T follicular helper cell (primary cell): ENCODE measurements at places on chromosomes 7 and 10.

DNA sequence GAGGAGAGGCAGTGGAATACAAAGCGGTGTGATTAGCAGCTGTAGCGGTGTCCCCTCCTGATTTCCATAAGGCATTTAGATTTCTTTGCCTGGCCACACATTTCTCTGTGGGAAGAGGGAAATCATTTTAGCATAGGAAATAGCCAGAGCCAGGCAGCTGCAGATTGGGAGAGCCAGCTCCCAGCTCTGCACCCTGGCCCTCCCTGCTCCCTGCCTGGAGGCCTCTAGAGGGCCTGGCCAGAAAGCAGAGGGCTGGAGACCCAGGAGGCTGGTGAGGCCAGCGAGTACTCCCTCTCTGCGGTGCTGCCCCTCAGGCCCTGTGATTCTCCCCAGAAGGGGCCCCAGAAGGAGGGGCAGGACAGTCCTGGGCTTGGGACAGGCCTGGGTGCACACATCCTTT lies 85.7 kb downstream of the C10orf105 start:
- no peak for DNase-seq

- no peak for DNase-seq
Observed at GRCh38 chr7:55065511-55066229, 46.9 kb downstream of the EGFR start.

DNA sequence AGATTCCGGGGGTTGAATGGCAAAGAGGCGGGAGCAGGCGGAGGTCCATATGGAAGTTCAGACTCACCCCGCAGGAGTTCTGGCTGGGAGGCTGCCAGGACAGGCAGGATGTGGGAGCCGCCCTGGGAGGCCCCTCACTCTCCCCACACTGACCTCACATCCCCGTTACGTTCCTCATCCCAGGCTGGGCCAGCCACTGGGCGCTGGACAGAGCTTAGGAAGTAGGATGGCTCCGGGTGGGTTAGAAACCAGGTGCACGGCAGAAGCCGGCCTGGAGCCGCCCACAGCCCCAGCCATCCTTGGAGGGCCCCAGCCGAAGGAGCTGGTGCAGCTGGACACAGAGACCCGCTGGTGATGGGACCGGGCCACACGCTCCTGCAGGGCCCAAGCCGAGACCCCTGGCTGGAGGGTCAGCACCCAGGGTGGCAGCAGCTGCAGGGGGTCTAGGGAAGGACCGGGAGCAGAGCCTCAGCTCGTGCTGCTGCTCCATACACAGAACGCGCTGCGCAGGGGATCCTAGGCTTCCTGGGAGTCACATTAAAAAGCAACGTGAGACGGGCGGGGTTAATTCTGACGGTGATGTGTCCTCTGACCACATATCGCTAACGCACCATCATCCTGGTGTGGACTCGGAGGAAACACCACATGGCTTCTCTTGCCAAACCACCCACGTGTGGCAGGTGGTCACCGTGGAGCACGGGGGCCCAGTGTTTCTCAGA lies 98.6 kb upstream of the DIP2C start:
- DNase-seq, result no peak

GRCh38 chr10:42961796-42962109 lies 115.1 kb upstream of the RET start:
- DNase-seq, result no peak

- DNase-seq, result no peak
Observed at GRCh38 chr7:50462361-50462760, 12.2 kb upstream of the FIGNL1 start.

DNA sequence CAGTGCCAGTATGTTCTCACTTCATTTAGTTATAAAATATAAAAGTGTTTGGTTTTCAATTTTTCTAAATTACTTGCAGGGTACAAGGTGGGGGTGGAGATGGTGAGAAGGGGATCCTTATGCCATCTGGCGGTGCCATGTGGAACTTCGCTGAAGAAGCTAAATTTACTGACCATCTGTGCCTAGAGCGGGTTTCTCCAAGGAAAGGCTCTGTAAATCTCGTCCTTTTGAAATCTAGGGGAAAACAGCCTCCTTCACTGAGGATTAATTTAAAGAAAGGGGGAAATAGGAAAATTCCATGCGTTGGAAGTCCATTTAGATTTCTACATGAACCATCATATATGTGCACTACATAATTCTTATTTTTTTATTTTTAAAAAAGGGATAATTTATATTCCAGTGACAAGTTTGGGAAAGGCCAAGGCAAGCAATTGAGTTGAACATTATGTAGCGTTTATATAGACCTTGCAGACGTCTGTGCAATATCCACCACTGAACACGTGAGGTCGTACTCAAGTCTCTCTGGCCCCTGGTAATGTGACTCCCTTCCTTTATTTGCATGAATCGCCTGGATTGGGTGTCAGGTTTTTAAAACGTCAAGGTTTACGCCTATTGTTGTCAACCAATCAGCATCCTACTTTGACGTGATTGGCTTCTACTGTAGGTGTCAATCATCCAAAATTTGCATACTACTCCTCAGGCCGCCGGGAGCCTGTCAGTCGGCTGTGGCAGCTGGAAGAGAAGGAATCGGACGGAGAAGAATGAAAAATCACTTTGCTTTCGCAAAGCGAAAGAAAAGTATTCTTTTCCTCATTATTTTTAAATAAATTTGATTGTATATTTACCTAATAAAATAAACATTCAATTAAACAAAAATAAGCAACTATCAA lies 297.1 kb upstream of the NFE2L3 start:
- no peak for DNase-seq

- no peak for DNase-seq
Observed at GRCh38 chr7:132105096-132105495, 471.2 kb downstream of the PLXNA4 start.

GRCh38 chr10:124600051-124600880 lies 138.6 kb downstream of the LHPP start:
- DNase-seq, result no peak

DNA sequence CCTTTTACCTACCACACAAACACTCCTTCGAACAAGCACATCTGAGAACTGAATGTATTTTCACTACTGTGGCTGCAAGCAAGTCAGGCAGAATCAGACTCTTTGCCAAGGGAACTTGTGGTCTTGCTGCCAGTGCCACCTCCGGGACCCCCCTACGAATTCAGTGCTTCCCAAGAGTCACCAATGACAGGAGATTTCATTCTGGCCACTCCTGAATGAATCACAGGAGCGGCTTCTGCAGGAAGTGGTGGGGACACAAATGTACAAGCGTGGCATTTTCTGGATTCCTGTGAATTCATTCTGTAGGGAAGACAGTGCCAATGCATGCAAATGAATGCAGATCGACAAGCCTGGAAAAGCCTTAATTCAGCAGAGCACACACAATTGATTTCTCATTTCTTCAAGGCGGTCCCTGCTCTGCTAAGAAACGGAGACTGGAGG lies 161.2 kb downstream of the CAMK1D start:
- DNase-seq, result no peak

DNA sequence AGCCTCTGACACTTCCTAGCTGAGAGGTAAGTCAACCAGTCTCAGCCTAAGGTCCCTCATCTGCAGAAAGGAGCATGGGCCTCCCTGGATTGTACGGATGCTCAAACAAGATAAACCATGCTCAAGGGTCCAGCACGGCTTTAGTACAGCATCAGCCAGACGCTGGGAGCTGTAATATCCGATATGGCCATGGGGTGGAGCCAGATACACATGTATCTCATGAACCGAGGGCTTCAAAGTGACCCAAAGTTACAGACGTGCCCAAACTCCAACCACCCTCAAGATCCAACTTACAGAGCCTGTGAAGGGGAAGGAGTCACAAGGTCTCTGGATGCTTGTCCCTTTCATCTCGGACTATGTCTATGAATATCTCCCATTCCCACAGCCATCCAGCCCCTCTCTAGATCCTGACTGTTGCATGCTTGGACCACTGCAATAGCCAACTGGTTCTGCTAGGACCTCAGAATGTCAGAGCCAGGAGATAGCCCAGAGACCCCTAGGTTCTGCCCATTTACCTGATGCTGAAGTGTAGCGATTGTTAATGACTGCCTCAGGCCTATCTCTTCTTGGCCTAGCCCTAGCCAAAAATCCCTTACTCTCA lies 142.4 kb downstream of the SH3PXD2A start:
- peak; percentile 63 for DNase-seq

DNA sequence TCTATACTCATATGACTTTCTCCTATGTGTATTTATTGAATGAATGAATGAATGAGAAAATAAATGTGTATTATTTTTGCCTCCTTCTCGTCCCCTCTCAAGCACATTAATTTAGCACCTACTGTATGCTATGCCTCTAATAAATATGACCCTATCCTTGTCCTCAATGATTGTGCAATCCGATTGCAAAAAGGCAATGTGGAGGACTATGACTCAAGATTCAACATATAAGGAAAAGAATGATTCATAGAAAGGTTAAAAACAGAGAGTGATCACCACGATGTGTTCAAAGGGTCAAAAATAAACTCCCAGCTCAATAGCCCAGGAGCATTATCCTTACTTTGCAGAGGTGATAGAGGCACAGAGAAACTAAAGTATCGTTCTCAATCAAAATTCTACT lies 322.8 kb upstream of the SORCS1 start:
- no peak for DNase-seq

DNA sequence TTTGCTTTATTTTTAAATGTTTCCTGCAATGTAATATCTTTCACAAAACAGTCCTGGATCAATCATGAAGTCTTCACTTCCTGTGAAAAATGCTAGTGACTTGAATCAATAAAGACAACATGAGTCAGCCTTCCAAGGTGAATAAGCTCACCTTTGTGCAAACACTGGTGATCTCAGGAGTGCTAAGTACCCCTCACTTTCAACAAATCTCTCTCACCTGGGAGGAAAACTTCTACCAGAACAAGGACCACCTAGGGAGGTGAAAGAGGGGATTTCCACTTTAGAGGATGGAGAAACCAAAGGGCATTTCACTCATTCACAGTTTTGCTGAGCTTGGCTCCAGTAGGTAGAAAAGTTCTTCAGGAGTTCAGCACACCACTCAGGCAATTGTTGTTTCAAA lies 64.8 kb downstream of the CALD1 start:
- no peak for DNase-seq

DNA sequence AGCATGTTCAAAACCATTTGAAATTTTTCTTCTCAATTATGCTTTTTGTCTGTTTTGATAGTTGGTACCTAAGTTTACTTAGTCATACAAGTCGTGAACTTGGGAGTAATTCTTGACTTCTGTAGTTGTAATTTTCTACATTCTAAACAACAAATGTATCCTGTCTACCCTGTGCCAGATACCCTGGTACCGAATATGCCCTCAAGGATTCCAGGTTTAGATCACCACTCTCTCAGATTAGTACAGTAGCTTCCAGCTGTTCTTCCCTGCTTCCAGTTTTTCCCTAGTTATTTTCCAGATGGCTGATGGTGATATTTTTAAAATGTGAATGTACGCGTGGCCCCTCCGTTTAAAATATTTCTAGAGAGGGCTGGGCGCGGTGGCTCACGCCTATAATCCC lies 6.5 kb downstream of the STAM start:
- no peak for DNase-seq

DNA sequence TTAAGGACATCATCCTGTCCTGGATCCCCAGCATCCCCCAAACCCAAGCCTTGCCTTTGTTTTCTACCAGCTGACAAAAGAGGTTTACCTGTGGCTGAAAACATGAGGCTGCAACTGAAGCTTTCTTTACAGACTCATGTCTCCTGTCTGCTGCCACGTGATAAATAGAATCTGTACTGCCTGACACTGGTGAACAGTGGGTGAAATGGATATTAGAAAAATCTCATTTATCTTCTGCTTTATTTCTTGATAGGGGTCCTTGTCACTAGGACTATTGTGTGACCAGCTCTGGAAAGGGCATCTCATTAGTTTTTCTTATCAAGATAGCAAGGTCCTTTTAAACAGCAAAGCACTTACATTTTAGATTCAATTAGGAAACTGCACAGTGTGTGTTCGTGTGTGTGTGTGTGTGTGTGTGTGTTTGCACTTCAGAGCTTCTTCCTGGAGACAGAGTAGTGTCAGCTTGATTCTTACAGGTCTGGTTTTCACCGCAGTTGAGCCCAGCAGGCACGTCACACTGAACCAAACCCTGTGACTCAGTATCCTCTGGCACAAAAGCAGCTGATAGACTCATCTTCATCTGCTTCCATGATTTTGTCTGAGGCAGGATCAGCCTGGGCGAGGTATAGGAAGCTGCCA lies 373.5 kb upstream of the CELF2 start:
- DNase-seq, result no peak

GRCh38 chr7:40244226-40244625 lies 109.4 kb downstream of the SUGCT start:
- no peak for DNase-seq

- DNase-seq, result no peak
Observed at GRCh38 chr7:17472939-17473338, 174.5 kb downstream of the AHR start.

DNA sequence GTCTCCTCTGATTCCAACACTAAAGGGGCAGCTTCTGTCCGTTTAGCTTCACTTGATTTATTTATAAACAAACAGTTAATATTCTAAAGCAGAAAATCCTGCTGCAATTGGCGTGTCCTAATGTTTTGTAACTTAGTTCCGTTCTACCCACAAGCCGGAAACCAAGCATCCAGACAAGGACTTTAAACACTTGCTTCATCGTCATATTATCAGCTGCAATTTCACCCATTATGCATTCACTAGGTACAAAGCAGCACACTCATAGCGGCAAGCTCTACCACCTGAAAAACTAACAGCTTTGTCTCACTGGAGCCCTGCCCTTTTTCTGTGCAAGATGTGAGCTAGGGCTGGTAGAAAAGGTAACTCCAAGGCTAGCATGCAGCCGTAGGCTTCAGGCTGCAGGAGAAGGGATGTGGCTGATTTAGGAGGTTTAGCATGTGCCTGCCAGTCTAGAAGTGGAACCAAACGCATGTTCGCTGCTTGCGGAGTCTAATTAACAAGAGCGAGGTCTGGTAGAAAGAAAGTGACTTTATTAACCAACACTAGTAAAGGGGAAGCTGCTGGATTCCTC lies 43.7 kb upstream of the BPGM start:
- no peak for DNase-seq

GRCh38 chr10:59905731-59906416 lies 482 bp downstream of the CCDC6 start:
- DNase-seq, result no peak

DNA sequence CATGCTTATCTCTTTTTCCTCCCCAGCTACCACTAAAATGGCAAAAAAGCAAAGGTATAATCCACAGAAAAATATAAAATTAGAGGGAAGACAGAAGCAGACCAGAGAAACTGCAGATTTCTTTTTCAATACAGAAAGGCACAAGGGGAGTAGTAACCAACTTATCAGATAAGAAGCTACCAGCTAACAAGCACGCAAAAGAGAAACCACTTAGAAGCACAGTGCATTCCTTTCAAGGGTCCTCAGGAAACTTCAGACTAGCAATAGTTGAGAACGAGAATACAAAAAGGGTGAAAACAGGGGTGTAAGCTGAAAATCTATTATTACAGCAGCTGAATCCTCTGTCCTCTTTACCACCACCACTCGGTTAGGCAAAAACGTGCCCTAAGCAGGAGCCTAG lies 9.9 kb upstream of the OR2A5 start:
- DNase-seq, result no peak

DNA sequence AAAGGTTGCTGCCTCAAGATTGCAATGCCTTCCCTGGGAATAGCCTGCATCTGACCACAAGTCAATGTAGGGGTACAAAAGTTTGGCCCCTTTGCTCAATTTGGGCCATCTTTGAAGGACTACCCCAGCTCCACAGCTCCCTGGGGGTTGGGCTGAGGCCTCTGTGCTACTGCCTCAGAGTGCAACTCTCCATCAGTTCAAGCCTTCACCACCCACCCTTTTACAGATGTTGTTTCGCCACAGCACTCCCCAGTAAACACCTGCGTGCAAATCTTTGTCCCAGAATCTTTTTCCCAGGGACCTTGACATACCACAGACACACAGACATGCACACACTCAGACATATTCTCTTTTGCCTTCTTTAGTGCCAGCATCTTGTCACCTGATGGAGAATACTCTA lies 66.0 kb upstream of the ANKRD1 start:
- no peak for DNase-seq

- no peak for DNase-seq
Observed at GRCh38 chr7:35705932-35706461, 11.1 kb upstream of the HERPUD2 start.
